Activated CD4-positive, alpha-beta memory T cell treated with anti-CD3 and anti-CD28 coated beads, Interleukin-2, amount 10 ng/mL, durations not matched to agents 7 days and 5 days (primary cell): ENCODE measurements at places on chromosomes 12 and 14. TPM values are rescaled to one million over a fixed set of nuclear protein-coding genes. Genes with fewer than 3 reads are reported as not detected.

Gene CPSF2
- total RNA-seq, result 74.5 TPM

Gene TMX1
- total RNA-seq, result 58.8 TPM

Gene INHBE
- not detected for total RNA-seq

Gene CIROP
- total RNA-seq, result not detected

Gene SAMD15
- total RNA-seq, result not detected

Gene TNFAIP2
- 0.20 TPM for total RNA-seq

Gene CCDC197
- total RNA-seq, result not detected

Gene SLC8A3
- total RNA-seq, result 0.13 TPM

Gene PRDM4
- 36.2 TPM for total RNA-seq

Gene SIX6
- total RNA-seq, result not detected

Gene NRXN3
- not detected for total RNA-seq

Gene GYS2
- not detected for total RNA-seq

Gene NANOG
- not detected for total RNA-seq

Gene SLC48A1
- total RNA-seq, result 22.6 TPM

Gene APOLD1
- total RNA-seq, result 9.2 TPM

Gene KITLG
- total RNA-seq, result not detected

Gene PROX2
- total RNA-seq, result not detected

Gene CLEC4A
- total RNA-seq, result 0.50 TPM

Gene TGFB3
- 1.8 TPM for total RNA-seq

Gene SCN8A
- total RNA-seq, result 0.58 TPM

Gene MDGA2
- not detected for total RNA-seq

Gene PPP1R1A
- total RNA-seq, result not detected

Gene FOXG1
- total RNA-seq, result not detected

Gene IKZF4
- total RNA-seq, result 19.4 TPM

Gene CALCOCO1
- total RNA-seq, result 83.0 TPM
